ENCODE measurements at places on chromosomes 5 and 9.
A peak's percentile ranks its signal among the peaks of the same experiment; 100 is the strongest.

DNA sequence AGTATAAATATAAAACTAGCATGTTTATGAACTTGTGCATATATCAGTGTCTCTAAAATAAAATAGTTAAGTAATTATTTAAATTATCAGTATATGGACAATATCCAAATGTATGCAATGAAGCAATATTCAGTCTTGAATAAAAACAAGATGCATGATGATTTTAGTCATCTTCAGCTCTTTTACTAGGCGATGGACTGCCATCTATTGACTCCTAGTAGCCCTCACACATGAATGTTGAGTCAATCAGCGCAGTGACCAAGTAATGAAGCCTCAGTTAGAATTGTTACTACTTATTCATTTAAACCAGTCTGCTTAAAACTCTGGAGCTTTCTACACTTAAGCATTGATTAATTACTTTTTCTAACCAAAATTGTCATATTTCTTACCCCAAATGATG, 92.9 kb upstream of the GRHPR start:
- DNase-seq = no peak

GRCh38 chr5:130541617-130542221, 623.3 kb downstream of the HINT1 start:
- DNase-seq = no peak

DNA sequence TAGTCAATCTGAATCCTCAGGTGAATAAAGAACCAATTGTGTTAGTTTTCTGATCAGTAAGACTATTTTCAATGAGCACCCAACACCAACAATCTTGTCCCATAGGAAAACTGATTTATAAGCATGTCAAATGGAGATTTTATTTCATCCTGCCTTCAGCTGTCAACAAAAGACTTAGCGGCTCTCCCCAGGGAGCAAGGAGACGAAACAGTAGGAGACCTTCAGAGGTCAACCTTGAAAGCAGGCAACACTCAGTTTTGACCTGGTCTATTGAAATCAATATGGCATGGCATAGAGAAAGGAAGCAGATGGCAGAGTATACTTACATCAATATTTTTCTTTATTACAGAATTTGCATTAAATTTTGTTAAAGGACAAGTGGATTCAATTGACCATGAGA, 34.1 kb downstream of the ZNF622 start:
- DNase-seq = no peak

GRCh38 chr5:132497488-132497997, 7.0 kb upstream of the IRF1 start:
- DNase-seq = peak; percentile 72

DNA sequence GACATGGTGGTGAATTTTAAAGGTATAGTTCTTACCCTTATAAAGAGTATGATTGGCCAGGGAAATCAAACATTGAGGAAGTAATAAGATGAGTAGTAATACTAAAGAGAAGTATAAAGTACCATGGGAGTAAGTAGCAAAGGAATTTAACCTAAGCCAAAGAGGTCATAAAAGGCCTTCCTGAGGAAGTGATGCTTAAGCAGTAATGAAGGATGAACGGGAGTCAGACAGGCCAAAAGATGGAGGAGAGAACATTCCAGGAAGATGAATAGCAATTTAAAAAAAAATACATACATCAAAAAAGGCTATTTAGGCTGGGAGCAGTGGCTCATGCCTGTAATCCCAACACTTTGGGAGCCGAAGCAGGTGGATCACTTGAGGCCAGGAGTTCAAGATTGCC, 29.0 kb downstream of the KLHL3 start:
- no peak for DNase-seq

DNA sequence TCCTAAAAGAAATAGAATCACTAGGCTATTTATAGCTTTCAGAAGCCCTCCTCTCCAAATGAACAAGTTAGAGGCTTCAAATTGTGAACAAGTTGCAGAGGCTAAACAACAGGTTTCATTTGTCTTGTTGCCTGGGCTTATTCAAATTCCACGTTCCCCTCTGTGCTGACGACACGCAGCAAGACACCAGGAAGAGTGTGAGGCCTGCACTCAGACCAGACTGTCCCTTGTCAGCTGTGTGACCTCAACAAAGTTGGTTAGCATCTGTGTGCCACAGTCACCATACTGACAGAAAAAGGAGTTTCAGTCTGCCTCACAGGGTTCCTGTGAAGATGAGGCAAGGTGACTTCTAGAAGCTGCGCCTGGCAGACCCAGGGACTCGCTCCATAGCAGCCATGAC, 22.1 kb upstream of the GABBR2 start:
- no peak for DNase-seq

DNA sequence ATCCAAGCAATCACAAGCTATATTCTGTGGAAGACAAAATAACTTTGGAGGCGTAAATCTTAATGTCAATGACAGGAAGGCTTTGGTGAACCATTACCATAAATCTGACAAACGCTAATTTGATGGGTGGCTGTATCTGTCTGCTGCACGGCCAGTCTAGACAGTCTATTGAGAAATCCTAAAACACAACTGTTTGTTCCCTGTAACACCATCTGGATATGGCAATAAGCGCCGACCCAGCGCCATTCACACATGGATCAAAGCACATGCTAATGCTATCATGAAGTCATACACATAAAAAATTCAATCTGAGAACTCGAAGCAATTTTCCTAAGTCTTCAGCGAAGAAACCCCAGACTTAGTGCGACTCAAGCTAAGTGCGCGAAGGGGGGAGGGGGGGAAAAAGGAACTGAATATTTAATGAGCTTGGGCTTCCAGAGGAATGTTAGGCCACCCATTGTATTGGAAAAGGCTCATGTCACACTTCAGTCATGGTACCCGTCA, 95.1 kb downstream of the ARL15 start:
- no peak for DNase-seq

- no peak for DNase-seq
Observed at GRCh38 chr5:157049605-157050004, 9.3 kb downstream of the HAVCR1 start.

GRCh38 chr5:56633950-56634349, 181.4 kb upstream of the MAP3K1 start:
- no peak for DNase-seq

- DNase-seq = no peak
Observed at GRCh38 chr5:112064956-112065355, 308.0 kb upstream of the NREP start.

DNA sequence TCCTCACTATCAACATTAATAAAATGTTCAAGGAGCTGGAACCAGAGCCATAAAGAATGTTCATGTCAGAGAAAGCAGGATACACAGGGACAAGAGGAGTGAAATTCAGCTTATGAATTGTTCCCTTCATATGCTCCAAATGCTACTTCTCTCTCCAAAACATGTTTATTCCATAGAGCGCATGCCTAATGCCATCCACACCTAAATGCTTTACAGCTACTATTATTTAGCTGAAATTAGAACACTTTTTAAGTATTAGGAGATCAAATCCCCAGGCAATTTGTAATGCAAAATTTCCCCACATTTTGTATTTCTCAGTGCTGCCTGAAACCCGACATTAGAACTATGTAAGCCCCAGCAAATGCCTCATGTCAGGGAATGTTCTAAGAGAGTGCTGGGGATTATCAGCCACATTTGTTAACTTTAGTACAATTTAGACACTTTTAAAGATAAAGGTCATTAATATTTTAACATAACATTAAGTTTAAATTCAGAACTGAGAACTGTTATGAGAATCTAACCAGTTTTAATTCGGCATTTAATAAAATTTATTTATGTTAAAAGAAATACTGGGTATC, 75.5 kb downstream of the PPP2R2B start:
- DNase-seq = no peak

GRCh38 chr9:70784456-70784855, 337.0 kb downstream of the TRPM3 start:
- no peak for DNase-seq

DNA sequence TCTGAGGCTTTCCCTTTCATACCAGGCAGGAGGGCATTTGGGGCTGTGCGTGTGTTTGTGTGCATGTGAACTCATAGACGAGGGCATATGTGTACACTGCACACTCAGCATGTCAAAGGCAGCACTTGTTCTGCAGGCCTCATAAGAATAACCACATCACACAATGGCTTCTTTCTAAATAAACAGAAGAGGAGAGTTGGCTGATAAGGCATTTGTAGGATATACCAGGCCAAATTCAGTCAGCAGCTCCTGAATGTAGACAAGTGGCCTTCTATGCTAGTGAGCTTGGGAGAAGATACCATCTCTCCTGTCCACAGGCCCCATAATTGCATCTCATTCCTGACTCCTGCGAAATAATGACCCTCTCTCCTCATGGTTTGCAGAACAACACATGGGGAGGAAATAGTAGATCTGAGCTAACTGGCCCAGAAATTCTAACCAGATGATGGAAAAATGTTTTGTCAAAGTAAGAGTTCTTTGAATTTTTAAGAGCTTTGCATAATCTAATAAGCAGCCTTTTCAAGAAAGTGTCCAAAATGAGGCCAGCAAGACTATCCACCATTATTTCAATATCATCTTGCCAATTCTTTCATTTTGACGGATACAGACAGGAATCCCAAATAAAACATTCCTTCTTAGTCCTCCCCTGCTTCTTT, 60.5 kb upstream of the GAS1 start:
- DNase-seq = no peak

DNA sequence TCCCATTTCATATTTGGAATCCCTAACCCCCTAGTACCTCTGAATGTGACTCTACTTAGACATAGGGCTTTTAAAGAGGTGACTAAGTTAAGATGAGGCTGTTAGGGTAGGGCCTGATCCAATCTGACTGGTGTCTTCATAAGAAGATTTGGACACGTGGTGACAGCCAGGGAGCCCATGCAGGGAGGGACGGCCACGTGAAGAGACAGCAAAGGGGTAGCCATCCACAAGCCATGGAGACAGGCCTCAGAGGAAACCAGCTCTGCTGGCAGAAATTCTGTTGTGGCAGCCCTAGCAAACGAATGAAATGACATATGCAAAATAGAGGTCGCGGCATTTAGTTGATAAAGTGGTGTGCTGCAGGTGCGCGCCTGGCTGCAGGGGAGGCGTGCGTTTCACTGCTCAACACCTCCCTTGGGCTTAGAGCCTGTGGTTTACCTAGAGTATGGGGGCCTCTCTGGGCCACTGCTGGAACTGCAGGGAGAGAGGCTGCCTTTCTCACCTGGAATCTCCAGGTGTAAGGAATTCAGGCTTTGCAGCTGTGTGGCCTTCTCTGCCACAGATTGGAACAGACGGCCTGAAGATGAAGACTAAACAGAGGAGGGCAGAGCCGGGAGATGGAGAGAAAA, 7.1 kb upstream of the AFAP1L1 start:
- no peak for DNase-seq

- DNase-seq = no peak
Observed at GRCh38 chr5:150073086-150073625, 13.2 kb downstream of the CSF1R start.

DNA sequence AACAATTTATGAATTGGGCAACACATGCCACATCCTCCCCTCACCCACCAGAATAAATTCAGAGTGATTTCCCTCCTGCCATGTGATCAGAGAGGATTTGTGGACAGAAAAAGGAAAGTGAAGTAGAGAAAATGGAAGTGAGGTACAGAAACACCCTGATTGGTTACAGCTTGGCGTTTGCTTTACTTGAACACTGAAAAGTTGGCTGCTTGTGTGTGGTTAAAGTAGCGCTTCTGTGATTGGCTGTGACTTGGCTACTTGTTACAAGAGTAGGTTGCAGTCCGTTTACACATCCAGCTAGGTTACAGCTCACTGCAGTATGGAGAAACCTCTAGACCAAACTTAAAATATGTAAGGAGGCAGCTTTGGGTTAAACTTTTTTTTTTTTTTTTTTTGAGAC, 205.2 kb upstream of the ZNF608 start:
- DNase-seq = no peak

DNA sequence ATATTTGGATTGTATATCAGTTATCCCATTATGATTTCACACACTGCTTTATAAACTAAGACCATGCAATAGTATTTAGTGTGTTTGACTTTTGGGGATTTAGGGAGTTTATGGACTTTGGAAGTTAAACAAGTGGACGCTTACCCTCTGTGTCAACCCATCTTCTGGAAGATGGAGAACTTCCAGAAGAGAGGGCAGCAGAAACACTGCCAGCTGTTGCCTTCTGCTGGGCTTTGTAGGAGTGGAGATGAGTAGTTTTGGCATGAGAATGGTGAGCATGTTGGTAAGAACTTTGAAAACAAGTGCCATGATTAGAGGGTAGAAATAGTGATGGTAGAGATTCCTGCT, 2.2 kb downstream of the DNAJC25 start:
- no peak for DNase-seq

GRCh38 chr5:149215478-149216090, 56.1 kb upstream of the AFAP1L1 start:
- DNase-seq = no peak

- DNase-seq = peak; percentile 23
Observed at GRCh38 chr9:89153232-89154017, 25.2 kb downstream of the SHC3 start.

DNA sequence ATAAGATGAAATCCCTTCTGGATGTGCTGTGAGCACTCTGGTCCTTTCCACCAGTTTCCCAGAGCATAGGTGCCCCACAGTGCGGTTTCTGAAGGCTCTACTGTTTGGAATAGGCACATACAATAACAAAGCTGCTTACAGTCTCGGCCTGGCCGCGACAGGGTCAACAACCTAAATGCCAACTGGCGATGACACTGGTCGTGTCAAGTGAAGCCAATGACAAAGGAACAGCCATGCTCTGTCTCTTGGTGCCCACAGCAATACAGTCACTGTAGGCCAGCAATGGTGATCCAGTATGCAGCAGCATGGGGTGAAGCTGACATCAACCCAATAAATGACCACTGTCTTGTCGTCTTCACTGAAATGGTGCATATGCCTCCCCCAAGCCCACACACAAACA, 47.8 kb upstream of the EQTN start:
- DNase-seq = no peak

DNA sequence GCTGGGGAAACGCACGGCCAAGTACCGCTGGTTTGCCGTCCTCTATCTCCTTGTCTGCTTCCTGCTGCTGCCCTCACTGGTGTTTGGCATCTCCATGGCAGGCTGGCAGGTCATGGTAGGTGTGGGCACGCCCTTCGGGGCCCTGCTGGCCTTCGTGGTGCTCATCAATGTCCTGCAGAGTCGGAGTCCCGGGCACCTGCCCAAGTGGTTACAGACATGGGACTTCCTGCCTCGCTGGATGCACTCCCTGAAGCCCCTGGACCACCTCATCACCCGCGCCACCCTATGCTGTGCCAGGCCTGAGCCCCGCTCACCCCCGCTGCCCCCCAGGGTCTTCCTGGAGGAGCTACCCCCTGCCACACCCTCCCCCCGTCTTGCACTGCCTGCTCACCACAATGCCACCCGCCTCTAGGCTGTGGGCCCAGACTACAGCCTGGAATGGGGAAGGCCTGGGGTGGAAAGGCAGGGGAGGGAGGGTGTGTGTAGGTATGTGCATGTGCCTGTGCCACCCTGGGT, 2.5 kb downstream of the PFN3 start:
- DNase-seq = no peak

DNA sequence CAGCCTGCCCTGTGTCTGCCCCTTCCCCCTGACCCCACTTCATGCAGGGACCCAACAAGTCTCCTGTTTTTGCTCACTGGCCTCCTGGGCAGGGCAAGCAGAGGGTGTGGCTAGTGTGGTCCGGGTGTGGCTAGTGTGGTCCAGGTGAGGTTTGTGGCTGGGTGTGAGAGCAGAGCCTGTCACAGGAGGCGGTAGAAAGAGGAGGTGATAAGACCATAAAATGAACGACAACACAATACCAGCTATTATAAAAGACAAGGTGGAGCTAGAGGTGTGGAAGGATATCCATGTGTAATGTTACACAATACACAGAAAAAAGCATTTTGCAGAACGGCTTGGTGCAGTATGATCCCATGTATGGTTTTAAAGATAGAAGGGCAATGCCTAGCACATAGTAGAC, 23.3 kb downstream of the SPRY4 start:
- no peak for DNase-seq
